Bronchial epithelial cell (primary cell): ENCODE measurements at places on chromosomes 1 and 21.
A peak's percentile ranks its signal among the peaks of the same experiment; 100 is the strongest.

DNA sequence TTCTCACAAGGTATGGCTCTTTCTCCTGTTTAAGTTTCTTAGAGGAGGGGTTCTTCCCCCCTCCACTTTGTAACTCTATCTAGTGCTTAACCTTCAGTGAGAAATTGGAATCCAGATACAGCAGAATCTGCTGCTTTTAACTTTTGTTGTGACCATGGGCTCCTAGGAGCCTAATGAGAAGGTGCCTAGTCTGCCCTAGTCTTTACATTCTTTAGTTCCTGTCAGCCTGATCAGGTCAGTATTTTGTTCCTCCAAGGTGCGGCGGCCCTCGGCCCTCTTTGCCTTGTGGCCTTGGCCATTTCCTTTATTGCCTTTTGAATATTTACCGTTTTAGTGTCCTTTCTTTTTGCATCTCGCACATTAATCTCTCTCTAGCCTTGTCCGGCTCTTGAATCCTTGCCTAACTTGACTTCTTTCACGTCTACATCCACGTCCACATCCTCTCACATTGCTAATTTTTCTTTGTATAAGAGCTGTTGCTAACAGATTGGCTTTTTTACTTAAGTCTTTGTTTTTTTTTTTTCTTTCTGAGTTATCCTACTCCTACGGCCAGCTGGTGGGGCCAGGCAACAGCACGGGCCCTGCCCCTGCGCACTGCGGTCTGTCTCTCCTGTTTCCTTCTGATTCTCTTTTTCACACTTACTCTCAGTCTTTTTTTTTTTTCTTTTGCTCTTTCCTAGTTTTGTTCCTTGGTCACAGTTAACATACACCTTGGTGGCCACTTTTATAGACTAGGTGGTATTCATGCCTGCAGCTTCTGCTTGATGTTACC, 49.0 kb downstream of the SFPQ start:
- DNase-seq, result no peak

- peak; percentile 14 for DNase-seq
Observed at GRCh38 chr21:21101911-21102310, 103.7 kb downstream of the NCAM2 start.

DNA sequence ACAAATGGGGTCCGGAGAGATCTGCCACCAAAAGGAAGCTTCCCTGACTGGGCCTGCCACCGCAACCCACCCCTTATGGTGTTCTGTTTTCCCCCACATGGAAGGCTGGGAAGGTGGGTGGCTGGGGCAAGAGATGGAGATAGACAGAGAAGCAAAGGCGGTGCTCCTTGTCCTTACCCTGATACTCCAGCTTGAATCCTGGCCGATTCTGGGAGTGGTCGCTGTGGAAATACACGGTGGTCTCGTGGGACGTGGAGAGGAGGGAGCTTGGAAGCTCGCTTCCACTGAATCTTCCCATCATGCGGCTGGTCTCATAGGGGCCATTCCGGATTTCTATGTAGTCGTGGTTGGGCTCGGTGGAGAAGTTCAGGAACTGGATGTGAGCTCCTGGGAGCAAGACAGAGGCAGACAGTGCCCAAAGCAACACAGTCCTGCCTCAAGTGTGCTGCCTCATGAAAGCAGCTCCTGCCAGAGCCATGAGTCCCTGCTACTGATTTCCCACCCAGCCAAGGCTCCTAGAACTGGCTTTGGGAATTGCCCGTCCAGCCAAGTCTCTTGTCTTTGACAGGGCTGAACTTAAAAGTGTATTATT, 138.5 kb downstream of the ZSCAN20 start:
- no peak for DNase-seq

DNA sequence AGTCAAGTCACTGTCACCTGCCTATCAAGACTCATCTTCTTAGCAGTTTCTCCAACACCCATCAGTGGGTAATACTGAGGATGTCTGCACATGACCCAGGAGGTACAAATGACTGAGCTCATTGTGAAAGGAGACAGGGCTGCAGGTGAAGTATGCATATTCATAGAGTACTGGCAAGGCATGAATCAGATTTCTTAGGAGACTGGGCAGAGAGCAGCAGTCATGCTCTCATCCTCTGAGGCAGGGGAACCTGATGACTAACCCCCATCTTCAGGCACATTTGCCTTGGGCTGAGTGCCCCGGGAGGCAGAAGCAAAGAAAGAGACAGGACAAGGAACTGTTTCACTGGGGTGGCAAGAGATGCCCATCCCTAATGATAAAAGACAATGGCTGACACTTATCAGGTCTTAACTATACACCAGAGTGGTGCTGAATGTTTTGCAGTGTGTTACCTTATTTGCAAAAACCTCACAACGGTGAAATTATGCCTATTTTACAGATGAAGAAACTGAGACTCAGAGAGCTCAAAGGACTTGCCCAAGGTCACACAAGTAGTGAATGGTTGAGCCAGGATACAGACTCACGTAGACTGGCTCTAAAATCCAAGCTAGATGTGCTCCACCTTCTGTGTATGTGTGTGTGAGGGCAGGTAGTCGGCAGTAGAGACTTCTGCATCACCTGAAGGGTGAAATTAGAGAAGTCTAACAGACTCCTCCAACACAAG, 9.2 kb upstream of the GRHL3 start:
- peak; percentile 95 for DNase-seq

DNA sequence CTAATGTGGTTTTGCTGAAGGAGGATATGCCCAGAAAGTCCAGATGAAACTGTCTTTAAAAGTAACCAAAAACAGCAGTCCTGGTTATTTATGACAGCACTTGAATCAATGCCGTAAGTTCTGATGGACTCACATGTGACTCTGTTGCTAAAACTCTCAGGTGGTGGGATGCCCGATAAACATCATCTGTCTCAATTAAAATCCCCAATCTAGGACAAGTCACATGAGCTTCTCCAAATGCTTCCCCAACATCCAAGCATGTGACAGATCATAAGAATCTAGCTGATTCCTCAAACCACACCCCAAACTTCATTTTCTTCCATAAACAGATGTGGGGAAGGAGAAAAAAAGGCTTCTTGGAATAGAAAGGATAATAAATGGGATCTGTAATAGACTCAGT, 786 bp upstream of the CTSK start:
- DNase-seq, result no peak
